ENCODE measurements at places on chromosomes 16 and 17. TPM values are rescaled to one million over a fixed set of nuclear protein-coding genes. Genes with fewer than 3 reads are reported as not detected.

- DNase-seq = no peak
These were observed 187.0 kb downstream of the CCDC182 start for GRCh38 chr17:57557834-57558681.

DNA sequence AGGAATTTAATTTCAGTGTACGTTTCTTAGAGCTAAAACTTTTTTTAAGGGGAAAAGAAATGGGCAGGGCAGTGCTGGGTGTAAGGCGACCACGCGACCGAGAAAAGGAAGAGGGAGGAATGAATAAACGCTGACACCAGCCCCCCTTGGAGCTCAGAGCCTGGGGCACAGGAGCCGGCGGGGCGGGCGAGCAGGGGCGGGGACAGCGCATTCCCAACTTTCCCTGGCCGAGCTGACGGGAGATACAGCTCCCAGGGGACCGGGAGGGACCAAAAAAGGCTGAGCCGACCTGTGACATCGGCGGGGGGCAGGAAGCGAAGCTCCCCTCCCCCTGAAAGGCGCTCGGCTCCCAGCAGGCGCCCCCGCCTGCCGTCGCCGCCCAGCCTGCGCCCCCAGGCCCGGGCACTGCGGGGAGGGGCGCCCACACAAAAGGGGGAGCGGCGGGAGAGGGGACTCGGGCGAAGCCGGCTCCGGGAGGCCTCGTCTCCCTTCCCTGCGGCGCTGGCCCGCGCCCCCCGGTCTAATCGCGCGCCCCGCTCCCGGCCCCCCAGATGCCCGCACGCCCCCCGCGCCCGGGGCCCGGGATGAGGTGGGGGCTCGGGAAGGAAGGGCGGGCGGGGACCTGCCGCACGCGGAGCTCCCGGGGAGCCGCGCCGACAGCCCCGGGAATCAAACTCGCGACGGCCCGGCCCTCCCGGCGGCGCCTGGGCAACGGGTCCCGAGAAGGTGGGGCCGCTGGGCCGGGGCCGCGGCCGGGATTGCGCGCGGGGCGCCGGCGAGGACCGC, 622 bp downstream of the CUEDC1 start:
- DNase-seq = no peak

GRCh38 chr17:69170377-69170776, 28.7 kb upstream of the ABCA6 start:
- no peak for DNase-seq

DNA sequence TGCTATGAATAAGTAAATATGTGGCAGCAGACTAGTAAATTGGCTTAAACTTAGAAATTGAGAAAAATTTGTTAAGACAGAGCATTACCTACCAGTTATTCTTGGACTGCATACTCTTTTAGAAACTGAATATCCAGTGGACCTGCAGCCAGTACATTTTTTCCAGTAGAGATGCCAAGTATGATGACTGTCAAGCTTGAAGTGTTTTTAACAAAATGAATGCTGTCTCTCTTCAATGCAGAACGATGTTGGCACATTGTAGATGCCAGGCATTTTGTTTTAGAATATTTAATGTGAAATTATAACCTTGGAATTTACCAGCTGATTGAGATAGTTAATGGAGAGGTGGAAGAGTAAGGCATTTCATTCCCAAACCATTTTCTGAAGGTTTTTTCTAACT, 52.5 kb downstream of the NFAT5 start:
- no peak for DNase-seq

DNA sequence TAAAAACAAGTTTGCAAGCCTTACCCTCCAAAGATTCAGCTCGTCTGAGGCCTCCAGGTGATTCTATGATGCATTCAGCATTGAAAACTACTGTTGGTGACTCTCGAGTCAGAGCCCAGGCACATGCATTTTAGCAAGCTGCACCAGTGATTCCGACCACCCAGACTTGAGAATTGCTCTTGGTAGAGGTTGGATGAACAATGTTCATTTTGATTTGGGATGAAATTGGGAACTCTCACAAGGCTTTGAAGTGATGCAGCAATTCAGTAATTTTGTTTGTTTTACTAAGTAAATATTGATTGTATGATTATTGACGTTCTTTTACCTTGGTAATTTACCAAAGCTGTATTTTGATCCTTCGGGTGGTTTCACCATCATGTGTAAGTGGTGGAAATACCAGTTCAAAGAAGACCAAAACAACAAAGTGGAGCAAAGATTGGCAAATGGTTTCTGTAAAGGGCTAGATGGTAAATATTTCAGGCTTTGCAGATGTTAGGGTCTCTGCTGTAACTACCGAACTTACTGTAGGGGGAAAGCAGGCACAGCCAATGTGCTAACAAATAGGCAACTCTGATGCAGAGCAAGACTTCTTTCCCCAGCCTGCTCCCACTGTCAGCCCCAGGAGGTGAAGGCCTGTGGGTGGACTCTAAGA, 11.8 kb downstream of the ALDH3A2 start:
- DNase-seq = no peak

- DNase-seq = no peak
These were observed 3.5 kb downstream of the MED1 start for GRCh38 chr17:39447561-39447960.

DNA sequence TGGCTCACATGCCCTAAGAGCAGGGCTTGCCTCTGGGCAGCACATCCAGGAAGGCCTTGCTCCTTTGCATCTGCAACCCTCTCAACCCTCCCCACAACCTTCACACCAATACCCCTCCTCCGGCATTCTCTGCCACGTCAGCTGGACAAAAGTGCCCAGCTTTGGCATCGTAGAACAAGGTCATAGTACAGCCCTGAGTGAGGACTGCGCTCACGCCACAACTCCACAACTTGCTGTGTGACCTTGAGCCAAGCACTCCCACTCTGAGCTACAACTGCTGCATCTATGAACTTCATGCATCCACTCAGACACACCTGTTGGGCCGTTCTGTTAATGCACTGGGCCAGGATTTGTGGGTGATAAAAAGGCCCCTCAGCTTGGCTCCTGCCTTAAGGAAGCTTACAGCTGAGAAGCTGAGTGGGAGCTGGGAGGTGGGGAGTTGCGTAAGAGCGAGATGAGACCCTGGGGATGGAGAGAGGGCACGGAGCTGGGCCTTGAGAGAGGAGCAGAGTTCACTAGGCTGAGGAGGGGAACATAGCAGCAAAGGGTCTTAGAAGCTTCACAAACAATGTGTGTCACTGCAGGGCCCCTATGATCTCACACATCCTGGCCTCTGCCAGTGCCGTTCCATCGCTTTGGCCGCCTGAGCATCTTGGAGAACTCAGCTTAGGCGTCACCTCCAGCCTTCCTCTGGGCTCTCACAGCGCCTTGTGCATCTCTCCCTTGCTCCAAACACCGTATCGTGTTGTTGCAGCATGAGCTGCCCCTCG, 8.6 kb upstream of the MRC2 start:
- no peak for DNase-seq

DNA sequence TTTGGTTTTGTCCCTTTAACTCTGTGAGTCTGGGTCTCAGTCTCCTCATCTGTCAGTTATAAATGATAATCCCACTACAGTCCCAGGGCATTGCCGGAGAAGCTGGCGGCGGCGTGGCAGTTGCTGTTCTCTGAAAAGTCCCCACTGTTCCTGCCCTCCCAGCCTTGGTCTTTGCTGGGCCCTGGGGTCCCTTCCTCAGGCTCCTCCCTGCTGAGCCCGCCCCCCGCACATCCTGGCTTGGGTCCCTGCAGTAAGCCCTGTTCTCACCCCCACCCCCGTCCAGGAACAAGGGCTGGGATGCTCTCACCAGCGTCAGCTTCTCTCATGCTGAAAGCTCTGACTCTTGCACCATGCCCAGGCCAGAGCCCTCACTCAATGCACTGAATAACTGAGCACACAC, 35.3 kb upstream of the PEMT start:
- no peak for DNase-seq

DNA sequence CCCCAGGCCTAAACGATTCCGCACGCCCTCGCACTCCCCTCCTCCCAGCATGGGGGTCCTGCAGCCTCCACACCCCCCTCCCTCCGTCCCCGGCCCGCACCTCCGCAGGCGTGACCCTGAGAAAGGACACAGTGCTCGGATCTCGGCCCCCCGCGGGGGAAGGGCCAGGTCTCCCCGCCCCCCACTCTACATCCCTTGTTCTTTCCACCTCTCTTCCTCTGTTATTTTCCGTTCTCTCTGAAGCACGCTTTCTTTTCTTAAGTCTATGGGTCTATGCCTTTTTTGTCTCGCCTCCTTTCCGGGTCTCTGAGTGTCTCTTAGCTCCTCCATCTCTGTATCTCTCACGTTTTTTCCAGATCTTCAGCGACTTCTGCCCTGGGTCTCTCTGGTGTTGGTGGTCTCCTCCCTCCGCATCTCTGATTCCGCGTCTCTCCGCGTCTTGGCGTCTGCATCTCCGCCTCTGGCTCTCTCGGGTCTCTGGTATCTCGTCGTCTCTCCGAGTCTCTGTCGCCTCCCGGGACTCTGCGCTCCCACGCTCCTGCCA, 2.1 kb upstream of the HES7 start:
- DNase-seq = no peak

DNA sequence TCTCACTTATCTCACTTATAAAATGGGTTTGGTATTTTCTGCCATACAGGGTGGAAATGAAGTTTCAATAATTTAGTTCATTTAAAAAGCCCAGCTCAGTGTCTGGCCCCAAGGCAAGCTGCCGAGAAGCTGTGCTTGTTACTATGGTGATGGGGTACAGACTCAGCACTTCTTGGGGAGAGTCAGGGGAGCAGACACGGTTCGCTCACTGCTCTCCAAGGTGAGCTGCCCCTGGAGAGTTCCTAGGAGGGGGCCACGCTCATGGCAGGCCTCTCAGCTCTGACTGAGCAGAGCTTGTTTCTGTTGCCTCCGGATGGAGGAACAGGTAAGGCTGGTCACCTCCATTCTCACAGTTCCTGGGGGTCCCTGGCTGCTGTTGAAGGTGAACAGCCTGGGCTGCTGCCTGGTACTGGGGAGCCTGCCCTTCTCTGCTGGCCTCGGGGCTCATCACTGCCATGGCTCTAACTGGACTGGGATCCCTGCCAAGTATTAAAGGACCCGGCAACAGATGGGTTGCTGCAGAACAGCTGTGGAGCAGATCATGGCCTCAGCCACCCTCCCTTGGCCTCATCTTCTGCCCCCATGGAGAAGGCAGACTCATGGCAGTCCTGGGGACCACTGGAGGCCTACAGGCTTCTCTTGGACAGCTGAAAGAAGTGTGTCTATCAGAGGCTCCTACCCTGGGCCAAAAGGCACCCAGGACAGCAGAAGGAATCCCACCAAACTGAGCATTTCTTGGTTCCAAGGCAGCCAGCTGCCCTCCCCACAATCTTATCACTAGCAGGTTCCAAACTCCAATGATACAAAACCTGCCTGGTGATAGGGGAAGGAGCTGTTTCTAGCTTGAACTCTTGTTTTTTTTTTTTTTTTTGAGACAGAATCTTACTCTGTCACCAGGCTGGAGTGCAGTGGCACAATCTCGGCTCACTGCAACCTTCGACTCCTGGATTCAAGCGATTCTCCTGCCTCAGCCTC, 25.9 kb upstream of the SPATA32 start:
- no peak for DNase-seq

The MILR1 gene
- 0.68 TPM for total RNA-seq

The RGS11 gene
- not detected for total RNA-seq

The BCL7C gene
- 22.0 TPM for total RNA-seq

Data from activated naive CD8-positive, alpha-beta T cell treated with anti-CD3 and anti-CD28 coated beads for 36 hours (primary cell).